Endothelial cell of umbilical vein (primary cell): ENCODE measurements at places on chromosomes 4 and X.

DNA sequence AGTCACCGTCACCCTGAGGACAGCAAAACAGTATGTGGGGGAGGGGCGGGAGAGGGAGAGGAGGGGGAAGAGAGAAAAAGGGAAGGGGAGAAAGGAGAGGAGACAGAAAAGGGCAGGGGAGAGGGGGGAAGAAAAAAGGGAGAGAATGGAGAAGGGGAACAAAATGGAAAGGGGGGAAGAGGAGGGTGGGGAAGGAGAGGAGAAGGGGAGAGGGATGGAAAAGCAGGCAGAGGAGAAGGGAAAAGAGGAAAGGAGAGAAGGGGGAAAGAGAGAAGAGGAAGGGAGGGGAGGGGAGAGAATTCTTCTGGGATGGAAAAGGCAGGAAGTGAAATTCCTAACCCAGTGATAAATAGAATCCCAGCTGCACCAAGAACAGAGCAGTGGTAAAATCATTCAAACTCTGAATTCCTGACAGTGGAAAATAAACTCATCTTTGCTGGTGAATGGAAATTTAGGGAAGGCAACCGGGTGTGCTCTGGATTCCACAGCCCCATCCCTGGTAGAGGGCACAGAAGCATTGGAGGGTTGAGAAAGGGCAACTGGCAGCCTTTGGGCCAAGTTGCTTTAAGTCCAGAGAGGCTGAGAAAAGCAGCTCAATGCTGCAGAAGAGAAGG is 244.2 kb downstream of the BCOR start:
- no peak for DNase-seq

DNA sequence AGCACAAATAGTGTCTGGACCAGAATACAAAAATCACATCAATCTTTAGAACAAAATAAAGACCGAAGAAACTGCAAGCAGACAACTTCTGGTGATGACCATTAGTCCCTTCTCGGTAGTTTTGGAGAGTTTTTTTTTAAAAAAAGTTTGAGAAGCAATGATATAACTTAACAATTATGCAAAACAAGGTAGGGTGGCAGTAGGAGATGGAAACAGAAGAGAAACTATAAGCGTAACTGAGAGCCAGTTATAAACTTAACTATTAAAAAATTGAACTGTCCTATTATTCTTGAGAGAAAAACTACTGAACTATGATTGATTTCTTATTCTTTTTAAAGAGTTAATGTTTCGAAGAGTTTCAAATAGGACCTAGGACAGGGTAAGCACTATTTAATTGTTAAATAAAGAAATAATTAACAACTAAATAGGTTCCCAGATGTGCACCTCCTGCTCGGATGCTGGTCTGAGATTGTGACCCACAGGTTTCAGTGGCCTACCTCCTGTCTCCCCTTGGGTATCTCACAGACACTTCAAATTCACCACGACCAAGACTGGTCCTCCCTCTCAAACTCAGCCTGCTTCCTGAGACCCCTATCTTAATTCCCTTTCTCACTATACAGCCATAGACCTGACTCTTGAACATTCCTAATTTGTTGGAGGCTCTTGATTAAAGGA is 81.3 kb downstream of the LEF1 start:
- DNase-seq = no peak

DNA sequence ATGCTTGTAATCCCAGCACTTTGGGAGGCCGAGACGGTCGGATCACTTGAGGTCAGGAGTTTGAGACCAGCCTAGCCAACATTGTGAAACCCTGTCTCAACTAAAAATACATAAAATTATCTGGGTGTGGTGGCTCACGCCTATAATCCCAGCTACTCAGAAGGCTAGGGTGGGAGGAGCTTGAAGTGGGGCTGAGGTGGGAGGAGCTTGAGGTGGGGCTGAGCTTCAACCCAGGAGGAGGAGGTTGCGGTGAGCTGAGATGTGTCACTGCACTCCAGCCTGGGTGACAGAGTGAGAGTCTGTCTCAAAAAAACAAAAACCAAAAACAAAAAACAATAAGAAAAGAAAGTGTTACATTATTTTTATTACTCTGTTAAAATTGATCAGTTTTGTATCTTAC is 1164.4 kb upstream of the IGFBP7 start:
- DNase-seq = no peak

DNA sequence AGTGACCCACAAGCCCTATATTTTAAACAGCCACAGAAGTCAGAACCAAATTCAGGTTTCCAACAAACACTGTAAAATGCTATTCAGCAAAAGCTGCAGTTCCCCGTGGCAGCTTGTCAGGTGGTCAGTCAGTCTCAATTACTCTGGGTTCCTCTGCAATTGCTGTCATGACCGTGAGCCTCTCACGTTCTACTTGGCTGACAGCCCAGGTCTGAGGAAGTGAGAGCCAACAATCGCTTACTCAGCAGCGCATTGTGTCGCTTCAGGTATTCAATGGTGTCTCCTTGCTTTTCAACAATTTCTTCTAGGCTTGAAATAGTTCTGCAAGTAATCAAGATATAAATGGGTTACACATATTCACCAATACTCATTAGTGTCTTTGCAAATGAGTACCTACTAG is 25.8 kb downstream of the TRIM75 start:
- DNase-seq = peak; percentile 16

GRCh38 chrX:140503714-140504351 is 1.0 kb downstream of the SOX3 start:
- peak; percentile 8 for DNase-seq

- DNase-seq = peak; percentile 2
Measured at GRCh38 chr4:28686618-28687017, 1826.0 kb downstream of the STIM2 start.

DNA sequence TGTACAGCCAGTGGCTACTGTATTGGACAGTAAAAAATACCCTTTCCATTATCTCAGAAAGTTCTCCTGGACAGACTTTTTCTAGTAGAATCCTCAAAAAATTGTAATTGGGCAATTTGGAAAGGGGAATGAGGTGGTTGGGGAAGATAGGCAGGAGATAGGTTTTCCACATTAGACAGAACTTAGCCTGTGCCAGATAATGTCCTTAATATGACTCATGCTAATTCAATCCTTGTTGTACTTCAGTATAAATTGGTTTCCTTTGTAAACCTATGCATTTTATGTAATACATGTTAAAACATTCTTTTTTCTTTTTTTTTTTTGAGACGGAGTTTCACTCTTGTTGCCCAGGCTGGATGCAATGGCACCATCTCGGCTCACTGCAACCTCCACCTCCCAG is 8.9 kb downstream of the EIF4E start:
- DNase-seq = no peak

DNA sequence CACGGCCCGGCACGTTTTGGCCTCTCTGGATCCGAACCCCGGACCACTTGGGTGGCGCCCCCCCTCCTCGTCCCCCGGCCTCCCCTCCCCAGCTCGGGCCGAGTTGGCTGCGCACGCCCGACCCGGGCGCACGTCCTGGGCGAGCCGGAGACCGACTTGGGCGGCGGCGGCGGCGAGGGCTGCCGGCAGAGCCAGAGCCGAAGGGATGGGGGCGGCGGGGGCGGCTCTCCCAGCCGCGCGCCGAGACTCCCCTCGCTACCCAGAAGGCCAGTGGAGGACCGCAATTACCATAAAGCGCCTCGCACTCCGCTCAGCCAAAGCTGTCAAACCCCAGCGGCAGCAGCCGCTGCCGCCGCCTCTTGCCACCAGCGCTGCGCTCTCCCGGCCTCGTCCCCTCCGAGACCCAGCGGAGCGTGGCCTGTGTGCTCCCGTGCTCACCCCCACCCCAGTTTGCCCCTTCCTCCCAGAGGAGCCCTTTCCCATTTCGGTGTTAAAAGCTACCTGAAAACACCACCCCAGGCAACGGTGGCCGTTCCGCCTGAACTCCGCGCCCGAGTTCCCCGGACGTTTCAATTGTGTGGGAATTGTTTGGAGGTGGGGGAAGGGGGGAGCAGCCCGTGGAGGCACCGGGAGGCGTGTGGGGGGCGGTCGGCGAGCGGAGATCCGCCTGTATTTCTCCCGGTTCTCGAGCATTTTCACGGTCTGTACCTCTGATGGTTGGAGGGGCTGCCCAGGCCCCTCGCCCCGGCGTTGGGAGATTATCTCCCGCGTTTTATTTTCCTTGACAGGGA is 701 bp upstream of the BCOR start:
- DNase-seq = peak; percentile 40

GRCh38 chr4:42446823-42447222 is 49.5 kb downstream of the SHISA3 start:
- DNase-seq = no peak

DNA sequence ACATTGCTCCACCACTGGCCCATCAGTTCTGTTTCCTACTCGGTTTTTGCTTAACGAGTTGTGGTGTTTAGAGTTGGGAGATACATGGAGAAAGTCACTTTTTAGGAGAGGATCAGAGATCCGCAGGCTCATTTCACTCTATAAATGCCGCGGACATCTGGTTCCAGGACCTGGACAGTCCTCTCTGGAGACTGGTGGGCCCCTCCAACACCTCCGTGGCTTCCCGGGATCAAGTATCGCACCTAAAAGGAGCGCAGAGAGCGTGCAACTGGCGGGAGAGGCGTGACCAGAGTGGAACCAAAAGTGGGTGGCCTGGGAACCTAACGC is 9.9 kb upstream of the CLTRN start:
- DNase-seq = no peak

DNA sequence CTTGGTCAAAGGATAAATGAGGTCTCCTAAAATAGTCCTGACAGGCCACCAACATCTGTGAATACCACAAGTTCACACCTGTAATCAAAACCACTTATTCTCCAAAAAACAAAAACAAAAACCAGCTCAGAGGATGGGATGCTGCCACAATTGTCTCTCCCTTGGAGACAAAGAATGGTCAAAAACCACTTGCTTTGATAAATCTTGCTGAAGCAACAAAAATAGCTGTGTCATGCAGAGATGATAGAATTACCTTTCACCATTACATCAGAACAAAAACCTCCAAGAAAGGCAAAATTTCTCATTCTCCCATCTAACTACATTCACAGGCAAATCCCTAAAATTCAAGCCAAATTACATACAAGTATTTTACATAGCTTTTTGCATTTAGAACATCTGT is 180.4 kb downstream of the MAML3 start:
- DNase-seq = no peak

- DNase-seq = no peak
Measured at GRCh38 chr4:140924761-140925392, 168.7 kb upstream of the TBC1D9 start.

DNA sequence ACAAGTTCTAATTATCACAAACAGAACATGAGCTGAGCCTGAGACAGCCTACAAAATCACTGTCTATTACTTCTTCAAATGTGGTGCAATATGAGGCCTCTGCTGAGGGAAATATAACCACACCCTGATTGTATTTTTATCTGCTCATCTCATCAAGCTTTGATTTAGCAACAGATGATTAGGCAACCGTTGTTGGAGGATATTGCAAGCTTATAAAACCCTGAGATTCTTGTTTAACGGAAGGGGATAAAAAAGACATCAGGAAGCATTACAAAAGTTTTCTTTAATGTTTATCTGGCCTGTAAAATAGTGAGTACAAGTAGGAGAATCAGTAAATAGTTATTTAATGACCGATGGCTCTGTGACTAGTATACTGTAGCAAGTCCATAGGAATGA is 108.5 kb downstream of the ZNF330 start:
- no peak for DNase-seq

- DNase-seq = no peak
Measured at GRCh38 chr4:176641237-176641636, 151.5 kb downstream of the VEGFC start.

DNA sequence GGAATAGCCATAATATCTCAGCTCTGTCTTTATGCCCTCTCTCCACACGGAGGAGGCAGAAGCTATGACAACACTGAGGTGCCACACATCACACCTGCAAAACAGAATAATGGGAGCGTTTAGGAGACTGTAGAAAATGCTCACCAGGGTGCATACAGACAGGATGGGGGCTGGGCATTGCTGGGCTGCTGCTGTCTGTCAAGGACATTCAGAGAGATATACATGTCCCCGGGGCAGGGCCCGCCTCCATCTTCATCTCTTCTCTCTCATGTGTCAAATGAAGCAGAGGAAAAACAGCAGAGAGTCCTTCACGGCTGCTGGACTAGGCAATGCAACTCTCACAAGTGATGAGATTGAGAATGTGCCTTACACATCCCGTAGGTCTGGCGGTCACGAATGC is 65.3 kb upstream of the DHRSX start:
- DNase-seq = no peak

DNA sequence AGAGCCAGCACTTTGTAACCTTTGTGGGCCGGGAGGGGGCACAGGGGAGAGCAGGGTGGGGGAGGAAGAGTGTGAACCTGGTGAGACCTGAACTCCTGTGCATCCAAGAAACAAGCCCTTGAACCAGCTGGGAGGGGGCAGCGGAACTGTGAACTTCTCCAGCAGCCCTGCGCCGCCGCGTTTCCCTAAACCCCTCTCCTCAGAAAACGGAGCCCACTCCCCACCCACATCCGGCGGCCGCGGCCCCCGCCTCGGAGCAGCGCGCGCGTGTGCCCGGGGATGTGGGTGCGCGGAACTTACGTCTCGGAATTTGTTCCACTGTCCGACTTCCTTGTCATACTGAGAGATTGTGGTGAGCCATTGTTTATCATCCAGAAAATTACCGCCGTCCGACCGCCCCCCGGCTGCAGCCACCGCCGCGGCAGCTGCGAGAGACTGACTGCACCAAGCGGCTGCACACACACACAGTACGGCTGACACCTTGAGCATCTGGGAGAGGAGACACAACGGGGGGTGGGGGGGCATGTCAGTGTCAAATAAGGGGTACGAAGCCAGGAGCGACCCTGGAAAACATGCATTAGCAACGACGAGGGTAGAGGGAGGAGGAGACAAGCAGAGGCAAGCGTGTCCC is 494 bp downstream of the SPOCK3 start:
- peak; percentile 23 for DNase-seq
